NCI-H748 treated with DMSO at 0.1 percent for 48 hours (cell line): ENCODE measurements at places on chromosomes 5 and 9.

DNA sequence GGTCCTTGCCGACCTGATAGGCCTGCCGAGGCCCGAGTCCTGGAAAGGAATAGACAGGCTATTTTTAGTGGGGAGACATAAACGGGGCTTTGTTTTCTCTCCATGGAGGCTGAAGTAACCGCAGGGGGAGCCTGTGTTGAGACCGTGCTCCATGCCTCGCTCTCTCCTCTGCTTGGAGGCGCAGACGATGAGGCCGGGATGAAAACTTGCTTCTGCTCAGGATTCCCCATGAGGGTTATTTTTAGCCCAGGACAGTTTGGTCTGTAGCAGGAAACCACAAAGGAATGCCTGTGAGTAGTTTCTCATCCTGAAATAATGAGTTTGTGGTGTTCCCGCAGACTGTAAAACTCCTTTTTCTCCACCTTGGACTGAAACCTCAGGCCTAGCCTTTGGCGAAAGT is 81.9 kb upstream of the RARS1 start:
- DNase-seq: no peak

DNA sequence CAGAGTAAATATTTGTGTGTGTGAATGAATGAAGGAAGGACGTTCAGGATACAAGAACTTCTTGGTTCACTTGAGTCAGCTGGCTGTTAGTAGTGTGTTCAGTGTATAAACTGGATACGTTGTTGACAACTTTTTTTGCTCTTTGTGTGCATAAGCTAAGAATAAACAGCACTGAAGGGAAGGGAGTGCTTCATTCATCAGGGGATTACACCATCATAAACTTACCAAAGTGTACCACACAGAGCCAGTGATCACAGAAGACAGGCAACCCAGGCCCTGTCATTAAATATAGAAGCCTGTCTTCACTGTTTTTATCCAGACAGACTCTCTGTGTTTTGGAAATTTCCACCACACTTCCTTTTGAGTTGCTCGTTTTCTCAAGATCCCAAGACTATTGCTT is 55.5 kb upstream of the MEF2C start:
- no peak for DNase-seq

DNA sequence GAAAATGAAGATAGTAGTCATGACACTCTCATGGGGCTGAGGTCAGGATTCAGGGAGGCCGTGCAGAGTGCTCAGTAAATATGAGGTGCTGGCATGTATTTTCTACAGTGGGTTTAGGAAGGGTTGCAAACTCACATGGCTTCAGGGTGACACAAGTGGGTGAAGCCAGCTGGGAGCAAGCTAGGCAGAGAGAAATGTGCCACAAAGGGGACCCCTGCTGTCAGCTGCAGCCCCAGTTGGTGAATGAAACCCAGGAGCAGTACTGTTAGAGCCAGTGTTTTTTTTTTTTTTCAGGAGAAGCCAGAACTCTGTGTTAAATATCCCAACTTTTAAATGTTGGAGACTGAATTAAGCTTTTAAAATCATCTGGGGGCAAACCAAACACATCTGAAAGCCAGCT is 75.3 kb downstream of the INSYN2B start:
- DNase-seq: no peak

DNA sequence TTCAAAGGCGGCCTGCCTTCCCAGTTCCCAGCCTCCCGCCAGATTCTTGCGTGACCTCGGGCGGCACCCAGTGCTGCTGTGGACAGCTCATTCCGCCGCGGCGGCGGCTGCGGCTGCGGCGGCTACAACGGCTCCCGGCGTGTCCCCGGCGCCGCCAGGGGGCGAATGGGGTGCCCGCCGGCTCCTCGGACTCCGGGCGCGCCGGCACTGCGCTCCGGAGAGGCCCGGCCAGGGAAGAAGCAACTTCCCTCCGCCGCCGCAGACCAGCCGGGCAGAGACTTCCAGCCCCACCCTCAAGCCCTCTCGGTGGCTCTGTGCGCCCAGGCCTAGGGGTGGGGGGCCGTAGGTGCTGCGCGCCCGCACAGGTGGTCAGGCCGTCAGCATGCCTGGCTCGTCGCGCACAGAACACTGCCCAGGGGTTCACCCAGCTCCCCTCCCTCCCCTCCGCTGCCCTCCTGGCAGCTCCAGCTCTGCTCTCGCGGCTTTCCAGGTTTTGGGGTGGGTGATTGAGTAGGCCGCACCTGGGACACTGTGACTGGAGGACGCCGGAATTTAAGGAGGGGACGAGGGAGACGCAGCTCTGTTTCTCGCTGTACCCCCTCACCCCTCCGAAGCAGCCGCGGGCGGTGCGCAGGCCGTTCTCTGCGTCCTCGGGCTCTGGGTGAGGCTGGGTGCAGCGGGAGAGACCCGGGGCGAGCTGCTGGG is 20.2 kb downstream of the IGIP start:
- peak; percentile 7 for DNase-seq

- no peak for DNase-seq
Measured at GRCh38 chr9:4667681-4668080, 1.4 kb upstream of the SPATA6L start.

DNA sequence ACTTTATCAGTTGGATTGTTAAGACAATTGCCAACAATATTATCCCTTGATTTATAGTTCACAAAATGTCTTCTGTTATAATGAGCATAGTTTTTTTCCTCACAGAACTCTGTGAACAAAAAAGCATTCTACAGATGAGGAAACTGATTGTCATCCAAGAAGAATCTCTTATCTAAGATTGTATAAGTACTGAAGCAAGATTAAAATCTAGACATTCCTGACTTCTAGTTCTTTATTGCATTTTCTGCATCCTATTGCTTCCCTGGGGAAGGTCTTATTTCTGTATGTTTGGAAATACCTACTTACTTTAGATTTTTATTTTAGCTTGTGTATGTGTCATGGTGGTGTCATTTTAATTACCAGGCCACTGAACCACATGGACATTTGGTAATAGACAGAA is 884.9 kb upstream of the WWC1 start:
- no peak for DNase-seq

DNA sequence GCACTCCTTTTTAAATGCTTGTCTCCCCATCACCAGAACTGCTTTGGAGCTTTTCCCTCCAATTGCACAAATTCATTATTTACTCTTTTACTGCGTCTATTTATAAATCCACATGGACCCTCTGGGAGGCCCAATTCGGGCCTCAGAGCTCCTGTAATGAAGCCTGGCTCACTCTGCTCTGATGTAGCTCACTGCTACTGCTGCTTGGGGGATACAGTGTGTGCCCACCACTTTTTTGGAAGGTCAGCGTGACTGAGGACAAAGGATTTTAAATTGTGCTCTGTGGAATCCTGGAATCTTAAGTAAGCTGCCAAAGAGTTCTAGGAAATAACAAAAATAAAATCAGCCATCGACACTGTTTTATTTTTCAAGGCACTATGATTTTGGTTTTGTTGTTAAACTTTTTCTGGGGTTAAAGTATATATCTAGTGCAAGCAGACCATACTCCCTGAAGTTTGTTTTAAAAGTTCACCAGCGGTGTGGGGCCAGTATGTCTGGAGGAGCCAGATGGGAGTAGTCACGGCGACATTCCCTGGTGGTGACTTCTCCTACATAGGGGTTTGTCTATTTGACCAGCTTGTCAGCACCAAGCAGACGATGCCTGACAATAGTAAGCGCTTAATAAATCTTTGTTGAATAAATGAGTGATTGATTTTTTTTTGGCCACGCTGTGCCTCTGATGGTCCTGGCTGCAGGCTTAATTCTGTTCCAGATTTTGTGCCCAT is 142.8 kb downstream of the TMEM38B start:
- DNase-seq: no peak

DNA sequence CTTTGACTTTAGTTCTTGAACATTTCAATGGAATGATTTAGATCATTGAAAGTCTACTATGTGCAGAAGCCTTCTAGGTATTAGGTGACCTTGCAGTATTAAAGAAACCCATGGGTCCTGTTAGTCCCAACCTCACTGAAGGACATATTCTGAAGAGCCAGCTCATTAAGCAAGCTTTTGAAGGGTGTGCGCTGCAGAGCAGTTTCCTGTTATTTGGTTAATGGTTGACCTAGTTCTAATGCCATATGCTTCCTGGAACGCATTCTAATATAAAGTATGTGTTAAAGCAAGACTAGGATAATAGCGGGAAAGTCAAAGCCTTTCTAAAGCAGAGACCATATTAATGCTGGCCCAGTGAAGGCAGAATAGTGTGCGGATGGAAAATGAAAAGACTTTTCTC is 20.1 kb downstream of the ZNF462 start:
- no peak for DNase-seq

DNA sequence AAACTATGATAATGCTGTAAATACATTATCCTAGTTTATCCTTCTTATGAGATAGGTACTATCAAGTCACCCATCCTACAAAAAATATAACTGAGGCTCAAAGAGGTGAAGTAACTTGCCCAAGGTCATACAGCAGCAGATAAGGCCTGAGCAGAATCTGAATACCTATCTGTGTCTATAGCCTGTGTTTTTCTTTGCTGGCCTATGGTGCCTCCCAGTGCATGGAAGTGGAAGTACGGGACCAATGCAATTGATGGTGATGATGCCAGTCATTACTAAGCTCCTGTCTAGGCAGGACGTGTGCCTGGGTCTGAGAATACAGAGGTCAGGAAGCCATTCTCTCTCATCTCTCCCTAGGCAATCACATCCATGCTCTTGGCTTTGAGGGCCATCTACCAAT is 67.8 kb downstream of the FAT2 start:
- peak; percentile 14 for DNase-seq

DNA sequence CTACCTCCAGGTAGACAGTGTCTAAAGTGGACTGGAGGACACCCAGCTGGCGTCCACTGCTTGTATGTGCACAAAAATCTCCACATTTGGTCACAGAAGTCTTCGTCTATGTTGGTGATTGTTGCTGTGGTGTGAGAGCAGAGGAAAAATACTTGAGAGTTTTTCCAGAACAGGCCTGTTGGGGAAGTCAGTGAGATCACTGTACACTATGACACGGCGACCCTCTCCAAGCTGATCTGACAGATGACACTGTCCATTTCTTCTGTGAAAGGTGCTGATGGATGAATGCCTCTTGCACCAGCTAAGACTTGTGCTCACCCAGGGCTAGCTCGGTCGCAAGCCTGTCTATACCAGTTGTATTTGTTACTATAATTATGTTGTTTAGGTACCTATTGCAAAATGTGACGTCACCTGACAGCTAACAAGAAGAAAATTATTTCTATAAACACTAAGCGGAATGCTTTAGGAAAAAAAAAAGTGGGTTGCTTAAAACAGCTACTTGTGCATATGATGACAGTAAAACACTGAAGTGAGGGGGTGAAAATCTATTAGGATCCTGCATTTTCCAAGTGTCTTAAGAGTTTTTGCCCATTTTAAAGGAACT is 142.3 kb downstream of the ROR2 start:
- no peak for DNase-seq

GRCh38 chr9:22343218-22343611 is 103.4 kb upstream of the DMRTA1 start:
- no peak for DNase-seq

DNA sequence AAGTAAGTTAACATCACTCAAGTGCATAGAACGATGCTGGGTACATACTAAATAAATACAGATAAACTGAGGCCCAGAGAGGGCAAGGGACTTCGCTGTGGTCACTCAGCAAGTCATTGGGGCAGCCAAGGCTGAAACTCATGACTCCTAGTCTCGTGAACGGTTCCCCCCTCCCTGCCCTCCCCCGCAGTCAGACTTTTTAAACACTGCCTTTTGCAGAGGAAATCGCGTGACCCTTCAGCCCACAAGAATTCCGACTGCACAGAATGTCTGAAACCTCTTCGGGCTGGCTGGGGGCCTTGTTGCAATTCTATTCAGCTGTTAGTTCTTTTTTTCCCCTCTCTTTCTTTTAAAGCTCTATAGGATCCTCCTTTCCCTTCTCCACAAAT is 28.1 kb downstream of the NEK6 start:
- no peak for DNase-seq

DNA sequence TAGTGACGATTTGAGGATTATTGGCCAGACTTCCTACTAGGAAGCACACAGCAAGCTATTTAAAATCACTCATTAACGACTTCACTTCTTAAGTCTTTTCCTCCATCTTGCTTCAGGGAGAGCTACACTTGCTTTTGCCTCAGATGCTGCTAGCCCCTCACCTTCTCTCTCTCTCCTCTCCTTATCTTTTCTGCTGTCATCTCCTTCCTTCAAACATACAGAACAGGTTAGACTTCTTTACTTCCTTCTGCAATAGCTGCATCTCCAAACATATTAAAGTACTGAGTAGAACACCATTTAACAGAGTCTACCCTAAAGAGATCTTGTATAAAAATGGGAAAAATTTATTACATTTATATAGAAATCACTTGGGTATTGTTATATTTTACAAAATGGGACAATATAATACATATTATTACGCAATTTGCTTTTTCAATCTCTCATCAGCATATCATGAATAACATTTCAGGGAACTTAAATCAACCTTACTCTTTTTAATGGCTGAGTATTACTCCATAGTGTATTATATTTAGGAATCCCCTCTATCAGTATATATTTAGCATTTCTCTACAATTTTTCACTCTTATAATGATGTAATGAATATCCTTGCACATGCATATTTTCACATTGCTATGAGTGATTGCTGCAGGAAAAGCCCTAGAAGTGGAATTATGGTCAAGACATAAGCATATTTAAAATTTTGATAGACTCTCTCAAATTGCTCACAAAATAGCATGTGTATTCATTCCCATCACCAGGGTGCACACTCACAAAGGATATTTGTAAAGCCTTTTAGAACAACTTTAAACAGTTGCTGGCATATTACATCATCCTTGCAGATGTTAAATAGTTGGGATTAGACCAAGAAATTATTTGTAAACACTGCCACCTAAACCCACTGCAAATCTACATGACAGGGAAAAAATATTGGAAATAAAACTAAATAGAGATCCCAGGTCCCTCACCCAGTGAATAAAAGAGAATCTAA is 164.5 kb upstream of the NFIB start:
- DNase-seq: no peak
